ENCODE measurements at places on chromosomes 2 and 18.

DNA sequence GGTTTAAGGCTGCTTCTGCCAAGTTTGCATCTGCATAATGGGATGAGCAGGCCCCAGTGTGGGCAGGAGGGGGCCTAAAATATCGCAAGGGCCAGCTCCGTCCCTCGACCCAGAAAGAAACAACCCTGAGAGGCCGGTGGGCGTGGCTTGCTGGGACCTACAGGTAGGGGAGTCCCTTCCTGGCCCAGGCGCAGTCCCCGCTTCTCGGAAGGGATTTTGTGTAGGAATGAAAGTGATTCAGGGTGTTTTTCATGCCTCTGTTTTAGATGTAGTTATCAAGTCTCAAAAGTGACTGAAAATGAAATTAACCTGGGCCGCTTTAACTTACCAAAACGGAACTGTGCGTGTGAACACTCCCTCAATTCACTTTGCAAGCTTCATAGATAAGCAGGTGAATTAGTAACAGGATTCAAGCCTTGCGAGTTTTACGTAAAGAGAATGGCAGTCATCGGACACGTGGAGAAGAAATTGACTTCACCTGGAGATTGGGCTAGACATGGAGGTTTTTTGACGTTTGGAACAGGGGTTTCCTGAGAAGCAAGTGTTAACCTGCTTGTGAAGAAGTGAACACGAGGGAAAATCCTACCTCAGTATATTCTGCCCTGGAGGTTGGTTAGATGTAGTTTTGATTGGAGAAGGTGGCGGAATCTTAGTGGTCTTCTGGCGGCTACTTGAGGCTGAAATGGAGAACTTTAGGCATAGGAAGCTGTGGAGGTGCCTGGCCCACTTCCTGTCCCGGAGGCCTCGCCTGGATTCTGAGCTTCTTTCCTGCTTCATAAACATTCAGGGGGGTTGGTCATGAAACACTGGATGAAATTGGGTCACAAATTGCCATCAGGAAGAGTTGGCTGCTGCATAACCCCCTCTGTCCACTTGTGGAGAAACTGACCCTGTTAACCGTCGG lies 1.7 kb downstream of the NCK2 start:
- H3K4me3 ChIP-seq, result peak overlapping the region; percentile 90
- no peaks in the 10 kb centered on the region for H3K27me3 ChIP-seq
- H3K36me3 ChIP-seq, result no peaks in the 10 kb centered on the region
- peak; percentile 81 for DNase-seq
- H3K27ac ChIP-seq, result peak overlapping the region; percentile 81

DNA sequence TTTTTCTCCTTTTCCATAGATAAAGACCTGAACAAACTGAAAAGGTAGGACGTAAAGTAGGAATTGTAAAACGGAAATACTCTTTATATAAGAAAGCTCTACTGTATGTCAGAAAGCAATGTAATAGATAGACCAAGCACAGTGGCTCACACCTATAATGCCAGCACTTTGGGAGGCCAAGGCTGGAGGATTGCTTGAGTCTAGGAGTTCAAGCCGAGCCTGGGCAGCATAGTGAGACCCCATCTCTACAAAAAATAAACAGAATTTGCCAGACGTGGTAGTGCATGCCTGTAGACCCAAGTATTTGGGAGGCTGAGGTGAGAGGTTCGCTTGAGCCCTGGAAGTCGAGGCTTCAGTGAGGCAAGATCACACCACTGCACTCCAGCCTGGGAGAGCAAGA lies 7.6 kb downstream of the ZNF397 start:
- H3K27me3 ChIP-seq, result no peaks in the 10 kb centered on the region
- no peak overlapping the region for H3K4me3 ChIP-seq
- no peaks in the 10 kb centered on the region for H3K4me1 ChIP-seq
- peaks cover 40% of the 10 kb centered on the region for H3K36me3 ChIP-seq
- no peak for DNase-seq

DNA sequence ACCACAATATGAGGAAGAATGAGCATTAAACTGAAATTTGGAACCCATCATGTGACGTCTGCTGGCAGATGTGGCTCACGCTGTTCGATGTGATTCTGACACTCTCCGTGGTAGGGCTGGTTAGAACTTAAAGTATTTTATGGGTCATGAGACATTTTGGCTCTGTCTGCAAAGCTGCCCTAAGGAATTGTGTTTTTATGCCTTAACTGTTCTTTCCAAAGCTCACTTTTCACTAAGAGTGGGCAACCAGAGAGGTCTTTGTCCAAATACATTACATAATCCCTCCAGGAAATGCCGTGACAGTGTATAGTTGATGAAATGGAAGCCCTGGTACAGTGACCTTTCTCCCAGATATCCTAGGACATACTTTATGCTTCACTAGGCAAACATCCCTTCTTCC lies 119.1 kb downstream of the AQP4 start:
- no peak overlapping the region for H3K4me3 ChIP-seq
- no peak overlapping the region for H3K27ac ChIP-seq
- H3K36me3 ChIP-seq, result no peaks in the 10 kb centered on the region
- H3K27me3 ChIP-seq, result no peaks in the 10 kb centered on the region
- H3K4me1 ChIP-seq, result no peaks in the 10 kb centered on the region
- no peak for DNase-seq

- no peak for DNase-seq
- H3K4me1 ChIP-seq, result no peaks in the 10 kb centered on the region
- no peak overlapping the region for H3K27ac ChIP-seq
- H3K4me3 ChIP-seq, result no peak overlapping the region
- H3K27me3 ChIP-seq, result no peaks in the 10 kb centered on the region
These were observed 27.5 kb upstream of the GBX2 start for GRCh38 chr2:236195726-236196125.

DNA sequence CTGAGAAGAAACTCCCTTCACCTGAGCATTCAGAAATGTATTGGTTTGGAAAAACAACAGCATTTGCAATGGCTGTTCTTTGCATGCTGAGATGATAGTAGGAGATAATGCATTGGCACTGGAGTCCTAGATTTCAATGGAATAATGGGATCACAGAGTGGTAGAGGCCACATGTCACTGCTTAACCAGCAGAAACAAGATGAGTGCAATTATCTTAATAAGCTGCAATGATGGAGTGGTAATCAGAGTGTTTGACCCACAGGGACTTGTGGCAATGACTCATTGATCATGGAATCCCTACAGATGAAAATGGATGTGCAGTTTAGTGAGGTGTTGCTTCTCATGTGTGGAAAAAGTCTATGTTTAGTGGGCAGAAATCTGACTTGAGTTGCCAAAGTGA lies 218.8 kb upstream of the ZEB2 start:
- H3K27ac ChIP-seq, result no peak overlapping the region
- no peak for DNase-seq
- no peaks in the 10 kb centered on the region for H3K36me3 ChIP-seq

DNA sequence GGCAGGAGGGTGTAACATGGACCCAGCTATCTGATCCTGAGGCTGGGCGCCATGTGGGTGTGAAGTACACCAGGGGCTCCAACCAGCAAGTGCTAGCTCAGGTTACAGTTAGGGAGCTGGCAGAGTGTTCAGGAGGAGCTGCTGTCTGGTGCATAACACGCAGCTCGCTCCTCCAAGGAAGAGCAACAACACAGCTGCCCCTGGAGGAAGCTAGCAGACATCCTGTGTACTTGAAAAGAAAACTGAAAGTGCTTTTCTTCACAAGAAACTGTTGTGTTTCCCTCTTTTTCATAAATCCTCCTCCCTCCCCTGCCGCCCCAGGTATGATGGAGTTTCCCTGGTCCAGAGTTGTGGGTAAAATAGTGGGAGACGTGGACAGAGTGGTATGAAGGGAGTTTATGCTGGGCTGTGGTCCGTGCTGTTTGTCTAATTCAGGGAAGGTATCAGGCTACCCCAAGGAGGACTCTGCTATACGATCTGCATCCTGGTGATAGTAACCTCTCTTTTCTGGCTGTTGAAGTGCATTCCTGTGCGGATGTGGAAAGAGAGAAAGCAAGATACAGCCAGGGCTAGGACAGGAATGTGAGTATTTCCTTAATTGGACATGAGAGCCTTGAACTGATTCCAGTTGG lies 6.1 kb upstream of the LBH start:
- DNase-seq, result peak; percentile 33
- no peaks in the 10 kb centered on the region for H3K36me3 ChIP-seq
- no peaks in the 10 kb centered on the region for H3K27me3 ChIP-seq
- peak overlapping the region; percentile 63 for H3K4me3 ChIP-seq
- peak overlapping the region; percentile 76 for H3K27ac ChIP-seq
- H3K4me1 ChIP-seq, result peaks cover 66% of the 10 kb centered on the region

- no peaks in the 10 kb centered on the region for H3K27me3 ChIP-seq
- H3K4me3 ChIP-seq, result no peak within 1 kb of the TSS
- H3K27ac ChIP-seq, result no peak within 1 kb of the TSS
- H3K36me3 ChIP-seq, result no peaks in the 10 kb centered on the region
- DNase-seq, result no peak
- H3K4me1 ChIP-seq, result no peaks in the 10 kb centered on the region
These were observed at the start of gene LYPD6B for GRCh38 chr2:149038442-149039212. Gene LYPD6B, plus strand, starts transcription at chr2:149038699. Its CDS starts 92,250 bp downstream, at chr2:149130949.

DNA sequence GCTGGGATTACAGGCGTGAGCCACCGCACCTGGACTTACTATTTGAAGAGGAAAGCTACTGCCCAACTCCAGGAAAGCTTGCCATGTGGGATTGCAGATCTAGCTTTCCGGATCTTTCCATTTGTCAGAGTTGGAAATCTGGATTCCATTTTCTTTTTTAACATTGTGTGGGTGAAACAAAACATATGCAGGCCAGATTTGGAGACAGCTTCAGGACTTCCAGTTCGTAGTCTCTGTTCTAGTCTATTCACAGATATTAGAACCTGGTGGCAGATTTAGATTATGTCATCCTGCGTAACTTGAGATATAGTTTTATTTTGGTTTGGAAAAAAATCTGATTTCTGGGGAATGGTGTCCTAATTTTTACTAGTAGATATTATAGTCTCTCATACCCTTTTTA lies 70.5 kb downstream of the ZNF236 start:
- H3K4me3 ChIP-seq, result no peak overlapping the region
- H3K27ac ChIP-seq, result no peak overlapping the region
- DNase-seq, result no peak
- no peaks in the 10 kb centered on the region for H3K4me1 ChIP-seq
- no peaks in the 10 kb centered on the region for H3K27me3 ChIP-seq
- peaks cover 39% of the 10 kb centered on the region for H3K36me3 ChIP-seq

DNA sequence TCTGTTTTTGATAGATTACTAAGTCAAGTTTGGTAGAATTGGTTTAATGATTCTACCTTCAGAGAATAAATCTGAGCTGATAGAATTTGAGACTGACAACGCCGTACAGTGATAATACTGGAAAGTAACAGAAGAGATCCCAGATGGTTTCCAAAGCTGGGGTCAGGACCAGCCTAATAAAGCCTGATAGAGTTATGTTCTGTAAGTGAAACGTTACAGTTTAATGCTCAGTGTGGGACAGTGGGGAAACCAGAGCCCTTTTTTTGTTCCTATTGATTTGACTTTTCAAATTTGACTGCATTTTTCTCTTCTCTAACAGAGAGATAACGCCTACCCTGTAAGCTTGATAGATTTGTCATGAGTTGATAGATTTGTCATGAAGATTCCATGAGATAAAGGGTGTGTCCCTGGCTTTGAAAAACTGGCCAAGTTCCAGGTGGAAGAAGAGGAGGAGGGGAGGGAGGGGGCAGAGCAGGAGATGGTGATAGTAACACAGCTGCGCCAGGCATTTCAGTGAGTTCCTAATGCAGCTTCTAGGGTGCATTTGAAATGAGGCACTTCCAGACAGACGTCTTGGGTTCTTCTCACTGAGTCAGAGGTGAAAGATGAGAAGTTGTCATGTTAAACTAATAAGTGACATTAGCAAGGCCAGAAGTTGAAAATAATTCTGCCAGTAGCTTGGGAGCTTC lies 65.1 kb downstream of the CERS6 start:
- H3K4me1 ChIP-seq, result peaks cover 9% of the 10 kb centered on the region
- no peak overlapping the region for H3K4me3 ChIP-seq
- no peak overlapping the region for H3K27ac ChIP-seq
- H3K36me3 ChIP-seq, result no peaks in the 10 kb centered on the region
- no peak for DNase-seq
- no peaks in the 10 kb centered on the region for H3K27me3 ChIP-seq

DNA sequence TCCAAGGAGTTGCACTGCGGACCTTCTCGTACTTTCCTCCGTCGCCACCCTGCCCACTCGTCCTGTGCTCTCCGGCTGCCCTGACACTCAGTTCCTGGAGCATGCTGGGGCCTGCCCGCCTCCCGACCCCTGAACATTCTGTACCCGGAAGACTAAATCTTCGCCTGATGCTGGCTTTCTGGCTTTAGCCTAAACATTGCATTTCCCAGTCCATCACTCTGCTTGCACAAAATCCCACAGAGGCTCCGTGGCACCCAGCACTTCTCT lies 550 bp upstream of the SFXN5 start:
- H3K36me3 ChIP-seq, result no peaks in the 10 kb centered on the region
- H3K4me1 ChIP-seq, result peaks cover 12% of the 10 kb centered on the region
- H3K27ac ChIP-seq, result peak overlapping the region; percentile 85

DNA sequence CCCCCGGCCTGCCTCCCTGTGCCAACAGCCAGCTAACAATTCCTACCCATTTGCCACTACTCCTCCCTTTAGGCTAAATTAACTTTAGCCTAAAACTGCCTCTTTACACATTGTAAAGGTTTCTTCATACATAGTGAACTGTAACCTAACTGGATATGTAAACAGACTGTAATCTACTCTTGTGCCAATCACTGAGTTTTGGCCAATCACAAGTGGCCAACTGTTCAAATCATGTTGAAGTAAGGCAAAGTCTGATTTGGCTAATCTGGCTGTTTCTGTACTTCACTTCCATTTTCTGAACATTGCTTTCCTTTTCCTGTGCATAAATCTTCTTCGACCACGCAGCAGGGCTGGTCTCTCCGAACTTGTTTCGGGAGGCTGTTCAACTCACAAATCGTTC lies 103.6 kb upstream of the LYPD6 start:
- H3K27ac ChIP-seq, result no peak overlapping the region
- H3K36me3 ChIP-seq, result no peaks in the 10 kb centered on the region
- no peaks in the 10 kb centered on the region for H3K27me3 ChIP-seq
- H3K4me1 ChIP-seq, result no peaks in the 10 kb centered on the region
- no peak overlapping the region for H3K4me3 ChIP-seq
